ENCODE measurements at places on chromosomes 2 and 18. TPM values are rescaled to one million over a fixed set of nuclear protein-coding genes. Genes with fewer than 3 reads are reported as not detected.

SPATA3 gene
- total RNA-seq, result not detected

FAM124B gene
- total RNA-seq, result 64.1 TPM

ZNF519 gene
- total RNA-seq, result 1.8 TPM

GAD1 gene
- 0.16 TPM for total RNA-seq

TXNDC2 gene
- not detected for total RNA-seq

CYS1 gene
- not detected for total RNA-seq

CAB39 gene
- 39.3 TPM for total RNA-seq

RSAD2 gene
- total RNA-seq, result 5.3 TPM

ST8SIA5 gene
- total RNA-seq, result not detected

UGT1A8 gene
- not detected for total RNA-seq

CCDC88A gene
- 25.3 TPM for total RNA-seq

KIF5C gene
- 0.16 TPM for total RNA-seq

IMPACT gene
- total RNA-seq, result 13.8 TPM

RESP18 gene
- total RNA-seq, result not detected

GALR1 gene
- total RNA-seq, result not detected

ALPP gene
- not detected for total RNA-seq

TCF23 gene
- not detected for total RNA-seq
